NCI-H1930 (cell line): ENCODE measurements at places on chromosomes 7 and 10.

- DNase-seq: no peak
These were observed 69.5 kb downstream of the SORCS1 start for GRCh38 chr10:107094824-107095522.

DNA sequence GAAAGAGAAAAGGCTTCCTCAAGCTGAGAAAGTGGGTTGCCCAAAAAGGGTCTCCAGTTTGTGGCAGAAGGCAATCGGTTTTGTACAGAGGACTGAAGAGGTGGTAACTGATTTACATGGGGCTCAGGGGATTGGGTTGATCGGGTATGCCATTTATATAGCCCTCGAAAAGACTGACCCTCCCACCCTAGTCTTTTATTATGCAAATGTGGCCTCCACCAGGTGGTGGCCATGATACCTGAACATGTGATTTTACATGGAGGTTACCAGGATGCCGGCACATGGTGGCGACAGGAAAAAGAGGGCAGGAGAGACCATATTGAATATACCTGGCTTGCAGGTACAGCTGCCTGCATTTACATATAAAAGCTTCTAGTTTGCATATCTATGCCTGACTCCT, 36.7 kb downstream of the ATE1 start:
- no peak for DNase-seq

- DNase-seq: peak; percentile 4
These were observed 9.3 kb upstream of the TET1 start for GRCh38 chr10:68550747-68551411.

GRCh38 chr10:103072891-103073290, 120.2 kb downstream of the NT5C2 start:
- no peak for DNase-seq

GRCh38 chr10:60977161-60978122, 33.5 kb upstream of the RHOBTB1 start:
- no peak for DNase-seq

DNA sequence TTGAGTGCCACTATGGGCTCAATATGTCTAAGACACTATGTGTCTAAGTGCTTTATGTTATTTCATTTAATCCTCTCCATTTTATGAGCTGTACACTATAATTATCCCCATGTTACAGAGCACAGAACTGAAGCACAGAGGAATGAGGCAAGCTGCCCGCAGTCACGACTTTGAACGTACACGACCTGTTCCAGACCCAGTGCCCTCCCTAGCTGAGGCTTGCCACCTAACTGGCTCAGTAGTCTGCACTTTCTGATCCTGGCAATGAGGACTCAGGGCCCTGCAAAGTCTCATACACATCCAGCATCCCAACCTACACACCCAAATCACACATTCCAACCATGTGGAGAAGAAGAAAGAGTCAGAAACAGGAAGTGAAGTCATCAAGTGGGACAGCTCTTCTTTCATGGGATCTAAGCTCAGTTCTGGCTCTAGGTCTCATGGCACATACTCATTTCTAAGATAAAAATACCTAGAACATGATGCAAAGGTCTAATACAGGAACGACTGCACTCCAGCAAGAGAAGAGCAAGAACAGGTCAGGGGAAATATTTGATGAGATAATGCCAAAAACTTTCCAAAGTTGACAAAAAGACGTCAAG, 42.4 kb upstream of the DDC start:
- no peak for DNase-seq

DNA sequence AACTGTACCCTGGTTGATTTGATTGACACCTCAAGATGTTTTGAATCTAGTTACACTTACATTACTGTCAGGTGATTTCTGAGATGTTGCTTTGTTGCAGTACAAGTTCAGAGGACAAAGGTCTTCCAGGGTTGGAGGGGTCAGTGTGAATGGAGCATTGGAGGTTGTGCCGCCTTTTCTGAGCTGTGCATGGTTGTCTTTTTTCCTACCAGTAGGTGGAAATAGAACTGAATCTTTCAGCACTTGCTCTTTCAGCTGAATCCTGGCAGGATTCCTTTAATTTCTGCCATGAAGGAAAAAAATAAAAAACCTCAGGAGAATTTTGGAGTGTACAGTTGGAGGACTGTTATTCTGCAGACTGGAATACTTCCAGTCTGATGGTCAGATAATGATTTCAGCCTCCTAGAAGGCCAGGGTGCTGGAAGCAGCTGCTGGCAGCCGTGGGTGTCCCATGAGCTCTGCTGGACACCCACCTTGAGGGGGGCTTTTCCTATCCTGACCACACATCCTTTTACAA, 82.7 kb downstream of the PLCE1 start:
- DNase-seq: no peak

- DNase-seq: no peak
These were observed 350.6 kb downstream of the TFEC start for GRCh38 chr7:115679976-115680375.

- no peak for DNase-seq
These were observed 36.8 kb downstream of the PWWP2B start for GRCh38 chr10:132433671-132434340.

DNA sequence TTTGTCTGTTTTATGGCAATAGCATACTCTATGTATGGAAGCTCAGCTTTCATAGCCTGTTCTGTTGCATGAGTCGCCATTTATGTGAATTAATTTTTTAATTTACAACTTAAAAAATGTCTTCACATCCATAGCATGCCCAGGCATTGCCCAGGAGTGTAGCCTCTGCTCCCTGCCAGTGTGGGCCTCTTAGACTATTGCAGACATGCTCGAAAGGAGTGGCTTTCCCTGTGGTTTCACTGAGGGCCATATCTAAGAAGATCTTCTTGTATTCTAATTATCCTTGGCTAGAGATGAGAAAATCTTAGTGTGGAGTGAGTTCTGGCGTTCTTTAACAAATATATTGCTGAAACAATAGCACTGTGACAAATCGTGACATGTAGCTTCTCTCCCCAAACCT, 35.3 kb downstream of the PCBD1 start:
- no peak for DNase-seq

GRCh38 chr7:123148813-123149212, 51.0 kb downstream of the SLC13A1 start:
- no peak for DNase-seq

DNA sequence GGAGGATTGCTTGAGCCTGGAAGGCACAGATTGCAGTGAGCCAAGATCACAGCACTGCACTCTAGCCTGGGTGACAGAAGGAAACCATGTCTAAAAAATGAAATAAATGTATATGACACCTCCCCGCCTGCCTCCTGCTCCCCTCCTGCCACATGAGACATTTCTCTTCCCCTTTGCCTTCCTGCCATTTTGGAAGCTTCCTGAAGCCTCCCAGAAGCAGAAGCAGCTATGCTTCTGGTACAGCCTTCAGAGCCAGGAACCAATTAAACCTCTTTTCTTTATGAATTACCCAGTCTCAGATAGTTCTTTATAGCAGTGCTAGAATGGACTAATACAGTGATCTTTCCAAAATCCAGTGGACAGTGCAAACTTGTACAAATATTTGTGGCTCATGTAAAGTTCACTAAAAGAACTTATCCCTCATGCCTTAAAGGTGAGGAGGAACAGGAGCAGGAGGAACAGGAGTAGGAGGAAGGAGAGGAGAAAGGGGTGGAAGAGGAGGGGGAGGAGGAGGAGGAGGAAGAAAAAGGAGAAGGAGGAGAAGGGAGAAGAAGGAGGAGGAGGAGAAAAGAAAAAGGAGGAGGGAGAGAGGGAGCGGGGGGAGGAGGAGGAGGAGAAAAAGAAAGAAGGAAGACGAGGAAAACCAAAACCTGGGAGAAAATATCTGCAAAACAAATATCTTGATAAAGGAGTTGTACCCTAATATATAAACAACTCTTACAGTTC, 2.8 kb upstream of the ABI1 start:
- no peak for DNase-seq

GRCh38 chr10:73413108-73413527, 740 bp downstream of the ANXA7 start:
- peak; percentile 22 for DNase-seq

DNA sequence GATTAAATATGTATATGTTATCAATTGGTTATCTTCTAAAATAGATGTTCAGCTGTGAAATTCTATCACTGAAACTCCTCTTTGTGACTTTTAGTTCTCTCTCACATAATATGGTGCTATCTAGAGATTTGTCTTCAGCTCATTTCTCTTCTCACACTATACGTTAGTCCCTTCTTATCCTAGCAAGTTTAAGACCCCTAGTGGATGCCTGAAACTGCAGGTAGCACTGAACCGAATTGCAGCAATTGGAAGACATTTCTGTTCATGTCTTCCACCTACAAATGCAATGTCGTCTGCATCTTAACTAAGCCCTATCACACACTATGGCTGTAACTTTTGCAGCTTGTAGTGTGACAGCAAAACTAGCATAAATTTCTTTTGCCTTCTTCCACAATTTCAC, 442.7 kb upstream of the POM121L12 start:
- DNase-seq: no peak
